NCI-H446 treated with DMSO at 0.1 percent for 48 hours (cell line): ENCODE measurements at places on chromosomes 4 and X.

DNA sequence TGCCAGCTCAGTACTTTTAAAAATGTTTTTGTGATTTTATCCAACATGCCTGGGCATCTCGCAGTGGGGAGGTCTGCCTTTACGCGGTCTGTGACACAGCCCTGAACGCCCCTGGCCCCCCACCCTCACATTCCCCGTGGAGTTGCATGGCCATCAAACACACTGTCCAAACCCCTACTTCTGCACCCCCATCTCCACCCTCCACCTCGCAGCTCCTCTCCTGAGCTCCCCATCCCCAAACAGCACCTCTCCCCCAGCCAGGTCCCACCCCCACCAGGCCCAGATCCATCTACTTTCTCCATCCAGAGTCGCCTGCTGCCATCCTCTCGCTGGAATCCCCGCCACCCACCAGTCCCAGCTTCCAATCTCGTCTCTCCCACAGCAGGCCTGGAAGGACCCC, 9.5 kb downstream of the ZFYVE28 start:
- no peak for DNase-seq

- DNase-seq = no peak
Observed at GRCh38 chr4:11503166-11503565, 74.5 kb upstream of the HS3ST1 start.

DNA sequence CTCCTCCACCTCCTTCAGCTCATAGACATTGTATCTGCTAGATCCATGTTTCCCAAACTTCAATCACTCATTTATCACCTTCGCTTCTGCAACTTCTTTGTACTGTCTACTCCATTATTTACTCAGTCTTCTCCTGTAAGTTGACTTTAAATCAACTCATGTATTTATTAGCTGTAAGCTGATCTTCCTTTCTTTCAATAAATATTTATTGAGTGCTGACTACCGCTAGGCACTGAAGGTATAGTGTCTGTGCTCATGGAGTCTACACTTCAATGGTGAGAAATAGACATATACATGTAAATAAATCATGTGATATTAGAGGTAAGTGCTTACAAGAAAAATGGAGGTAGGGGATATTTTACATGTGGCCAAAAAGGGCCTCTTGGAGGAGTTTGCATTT, 74.6 kb downstream of the RASL11B start:
- DNase-seq = no peak

DNA sequence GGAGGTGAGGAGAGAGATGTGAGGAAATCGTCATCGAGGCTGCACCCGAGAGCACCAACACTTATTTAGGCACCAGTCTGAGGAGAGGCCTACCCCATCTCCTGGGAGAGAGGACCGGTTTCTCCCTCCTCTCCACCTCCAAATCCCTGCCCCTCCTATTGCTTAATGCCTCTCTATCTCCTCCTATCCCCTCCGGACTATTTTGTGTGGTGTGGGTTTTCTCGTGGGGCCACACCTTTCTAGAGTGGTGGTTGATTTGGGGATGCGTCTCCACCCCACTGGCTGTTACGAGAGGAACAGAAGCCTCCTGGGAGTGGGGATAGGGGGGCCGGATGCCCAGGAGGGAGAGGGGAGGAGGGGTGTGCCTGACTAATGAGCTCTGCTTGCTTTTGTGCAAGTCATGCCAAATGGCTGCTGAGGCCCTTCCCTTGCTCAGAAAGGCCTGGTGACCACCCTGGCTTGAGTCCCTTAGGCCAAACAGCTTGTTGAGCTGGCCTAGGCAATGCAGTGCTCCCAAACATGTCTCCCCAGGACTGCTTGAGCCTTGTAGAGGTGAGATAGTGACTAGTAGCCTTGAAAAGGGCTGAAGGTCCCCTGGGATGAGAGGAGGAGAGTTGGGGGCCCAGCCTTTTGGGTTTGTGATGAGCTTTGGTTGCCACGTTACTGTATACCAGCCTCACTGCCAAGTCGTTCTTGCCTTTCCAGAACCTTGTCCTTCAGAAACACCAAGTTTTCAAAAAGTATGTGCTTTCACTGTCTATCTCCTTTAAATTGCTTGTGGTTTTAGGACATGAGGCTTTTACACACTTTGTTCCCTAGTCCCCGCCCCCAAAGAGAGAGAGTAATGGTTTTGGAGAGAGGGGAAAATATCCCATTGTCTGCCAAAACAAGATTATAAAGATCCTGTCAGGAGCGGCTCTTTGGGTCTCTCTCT, 1.2 kb downstream of the MSN start:
- DNase-seq = peak; percentile 31

- DNase-seq = peak; percentile 6
Observed at GRCh38 chrX:13212191-13212651, 107.6 kb downstream of the ATXN3L start.
